ENCODE measurements at places on chromosomes 12 and 14.
A peak's percentile ranks its signal among the peaks of the same experiment; 100 is the strongest.

DNA sequence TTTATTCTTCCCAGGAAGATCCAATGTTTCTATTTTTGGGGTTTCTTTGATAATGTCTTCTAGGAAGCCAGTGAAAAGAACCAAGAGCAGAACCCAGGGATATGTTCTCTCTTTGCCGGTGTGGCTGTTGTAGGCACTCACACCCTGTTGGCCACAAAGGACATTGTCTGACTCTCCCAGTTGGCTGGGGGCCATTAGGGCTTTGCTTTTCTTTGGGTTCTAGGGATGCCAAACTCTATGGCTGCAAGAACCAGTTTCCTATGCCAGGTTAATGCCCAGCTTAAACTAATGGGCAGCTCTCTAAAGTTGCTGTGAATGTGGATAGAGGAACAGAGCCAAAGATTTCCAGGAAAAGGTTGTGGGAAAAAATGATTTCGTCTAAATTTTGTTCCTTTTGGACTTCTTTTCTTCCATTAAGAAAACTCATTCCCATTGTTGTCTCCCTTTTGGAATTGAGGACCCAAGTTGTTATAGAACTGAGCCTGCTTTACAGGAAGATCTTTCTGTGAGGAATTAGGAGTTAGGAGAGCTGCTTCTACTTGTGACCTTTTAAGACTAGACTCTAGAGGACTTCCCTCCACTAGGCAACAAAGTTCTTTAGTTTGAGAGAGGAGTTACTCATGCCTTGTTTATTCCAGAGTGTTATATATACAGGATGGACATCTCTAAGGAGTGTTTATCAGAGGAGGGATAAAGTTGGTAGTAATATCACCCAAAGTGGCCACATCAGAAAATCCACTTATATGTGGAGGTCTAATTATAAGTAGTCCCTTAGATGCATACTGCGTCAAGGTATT lies 13.1 kb downstream of the COPZ1 start:
- peak; percentile 19 for DNase-seq

DNA sequence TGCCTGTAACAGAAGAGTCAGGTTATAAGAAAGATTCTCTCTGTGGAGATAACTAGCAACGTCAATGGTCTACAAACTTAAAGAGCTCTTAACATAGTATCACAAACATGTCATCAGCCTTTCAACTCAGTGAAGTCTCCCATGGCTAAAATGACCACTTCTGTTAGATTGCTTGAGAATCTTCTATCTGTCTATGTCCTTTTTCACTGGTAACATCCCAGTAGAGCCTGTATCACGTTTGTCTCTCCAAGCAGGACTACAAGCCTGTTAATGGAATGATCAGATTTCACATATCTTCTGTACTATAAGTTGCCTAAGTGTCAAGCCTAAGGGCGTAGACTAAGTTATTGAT lies 50.7 kb downstream of the SLC2A13 start:
- peak; percentile 3 for DNase-seq

GRCh38 chr14:93973607-93974006 lies 2.8 kb downstream of the ASB2 start:
- DNase-seq: no peak

DNA sequence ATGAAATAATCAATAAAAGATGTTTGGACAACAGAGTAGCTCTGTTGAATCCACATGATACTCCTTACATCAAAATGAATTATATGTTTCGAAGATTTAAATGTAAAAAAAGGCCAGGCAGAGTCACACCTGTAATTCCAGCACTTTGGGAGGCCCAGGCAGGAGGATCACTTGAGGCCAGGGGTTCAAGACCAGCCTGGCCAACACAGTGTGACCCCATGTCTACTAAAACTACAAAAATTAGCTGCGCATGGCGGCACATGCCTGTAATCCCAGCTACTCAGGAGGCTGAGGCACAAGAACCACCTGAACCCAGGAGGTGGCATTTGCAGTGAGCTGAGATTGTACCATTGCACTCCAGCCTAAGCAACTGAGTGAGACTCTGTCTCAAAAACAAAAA lies 14.8 kb downstream of the CEP290 start:
- no peak for DNase-seq

- DNase-seq: peak; percentile 59
Measured at GRCh38 chr12:116590561-116590960, 31.4 kb downstream of the MAP1LC3B2 start.

- no peak for DNase-seq
Measured at GRCh38 chr12:131209082-131210070, 255.7 kb downstream of the ADGRD1 start.

- DNase-seq: no peak
Measured at GRCh38 chr12:129564768-129565167, 339.1 kb downstream of the TMEM132D start.

GRCh38 chr12:116150452-116150851 lies 127.0 kb downstream of the MED13L start:
- no peak for DNase-seq

DNA sequence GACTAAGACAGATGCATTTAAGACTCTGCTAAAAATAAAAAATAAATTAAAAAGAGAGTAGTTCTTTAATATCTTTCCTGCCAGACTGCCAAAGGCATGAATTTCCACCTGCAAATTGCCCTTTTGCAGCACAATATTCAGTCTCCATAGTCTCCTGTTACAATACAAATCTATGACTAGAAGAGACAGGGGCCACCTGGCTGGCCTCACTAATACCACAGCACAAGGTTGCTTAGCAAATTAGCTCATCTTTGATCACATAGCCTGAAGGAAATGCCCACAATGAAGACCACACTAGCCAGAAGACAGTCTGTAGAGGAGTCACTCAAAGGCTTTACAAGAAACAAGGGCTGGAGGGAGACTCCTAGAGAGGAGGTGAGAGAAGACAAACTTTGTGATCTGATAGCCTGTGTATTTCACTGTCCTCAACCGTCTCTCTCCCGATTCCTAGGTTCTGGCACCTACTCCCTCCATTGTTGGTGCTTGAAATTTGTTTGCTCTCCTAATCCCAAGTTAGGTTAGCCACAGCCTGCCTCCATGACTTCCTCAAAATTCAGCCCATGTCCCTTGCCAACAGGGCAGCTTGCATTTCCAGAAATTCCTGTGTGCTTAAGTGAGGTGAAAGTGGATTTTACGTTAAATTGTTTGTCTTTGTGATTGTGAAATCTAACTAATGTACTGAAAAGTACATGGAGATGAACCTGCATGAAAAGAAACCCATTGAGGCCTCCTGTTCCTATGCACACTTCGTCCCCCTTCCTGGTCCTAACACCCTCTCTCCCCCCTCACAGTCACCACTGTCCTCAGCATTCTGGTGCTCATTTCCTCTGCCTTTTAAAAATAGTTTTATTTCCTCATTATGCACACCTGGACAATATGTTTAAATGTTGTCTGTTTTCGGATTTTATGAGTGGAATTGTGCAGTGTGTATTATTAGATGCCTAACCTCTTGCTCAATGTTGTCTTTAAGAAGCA lies 88.7 kb upstream of the PLXNC1 start:
- no peak for DNase-seq

DNA sequence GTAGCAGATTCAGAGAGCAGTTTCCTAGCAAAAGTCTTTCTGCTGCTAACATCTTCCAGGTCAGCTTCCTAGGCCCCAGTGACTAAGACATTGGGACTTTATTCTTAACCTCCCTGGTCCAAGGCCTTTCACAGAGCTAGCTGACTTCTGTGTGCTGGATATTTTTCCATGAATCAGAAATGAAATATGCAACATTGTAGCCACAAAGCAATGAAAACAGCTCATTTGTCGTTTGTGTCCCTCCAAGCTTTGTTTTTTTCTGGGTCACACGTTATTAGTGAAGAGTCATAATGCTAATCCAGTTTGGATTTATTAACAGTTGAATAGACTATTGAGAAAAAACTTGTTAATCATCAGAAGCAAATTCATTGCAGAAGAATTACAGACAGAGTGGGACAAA lies 82.4 kb downstream of the ARF6 start:
- DNase-seq: peak; percentile 97

Measured in EH (cell line).